ENCODE measurements at places on chromosomes 4 and X. TPM values are rescaled to one million over a fixed set of nuclear protein-coding genes. Genes with fewer than 3 reads are reported as not detected.

GRCh38 chrX:17597836-17598439, 139.4 kb upstream of the SCML1 start:
- H3K4me1 ChIP-seq = peaks cover 44% of the 10 kb centered on the region
- H3K27ac ChIP-seq = no peak overlapping the region
- no peak overlapping the region for H3K4me3 ChIP-seq
- DNase-seq = peak; percentile 79

GRCh38 chrX:80808881-80809411, 731 bp downstream of the BRWD3 start:
- H3K4me3 ChIP-seq = peak overlapping the region; percentile 65
- DNase-seq = peak; percentile 24
- H3K36me3 ChIP-seq = no peaks in the 10 kb centered on the region
- H3K27ac ChIP-seq = peak overlapping the region; percentile 92
- no peaks in the 10 kb centered on the region for H3K4me1 ChIP-seq

DNA sequence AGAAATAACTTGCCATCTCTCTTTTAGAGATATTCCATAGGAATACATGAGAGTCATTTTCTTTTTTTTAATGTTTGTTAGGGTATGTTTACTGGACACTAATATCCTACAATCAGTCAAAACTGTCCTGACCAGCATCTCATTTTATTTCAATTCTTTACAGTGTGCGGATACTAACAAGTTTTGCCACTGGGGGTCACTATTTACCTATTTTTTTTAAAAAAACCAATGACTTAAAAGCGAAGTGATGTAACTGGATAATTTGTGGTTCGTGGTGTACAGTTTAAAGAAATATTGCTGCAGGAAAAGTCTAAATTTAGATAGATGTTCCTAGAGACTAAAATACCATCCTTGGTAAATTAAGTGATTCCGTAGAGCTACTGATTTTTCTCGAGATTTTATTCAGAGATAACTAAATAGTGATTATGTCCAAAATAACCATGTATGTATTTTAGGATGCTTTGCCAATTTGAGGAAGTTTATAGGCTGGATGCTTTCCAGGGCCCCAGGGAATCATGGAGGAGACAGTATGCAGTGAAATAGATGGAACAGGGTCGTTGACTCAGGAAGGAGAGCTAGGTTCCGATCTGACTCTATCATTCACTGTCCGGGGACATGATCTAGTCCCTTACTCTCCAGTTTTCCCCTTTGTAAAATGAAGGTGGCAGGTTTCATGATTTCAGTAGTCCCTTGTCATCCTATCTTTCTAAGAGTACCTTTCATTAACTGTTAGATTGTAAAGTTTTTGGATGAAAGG, 34.0 kb upstream of the GNPDA2 start:
- H3K27ac ChIP-seq = no peak overlapping the region
- H3K27me3 ChIP-seq = no peaks in the 10 kb centered on the region
- H3K4me1 ChIP-seq = no peaks in the 10 kb centered on the region
- no peaks in the 10 kb centered on the region for H3K36me3 ChIP-seq
- DNase-seq = peak; percentile 7
- no peak overlapping the region for H3K4me3 ChIP-seq

- no peaks in the 10 kb centered on the region for H3K27me3 ChIP-seq
- no peak overlapping the region for H3K27ac ChIP-seq
- no peaks in the 10 kb centered on the region for H3K36me3 ChIP-seq
- H3K4me3 ChIP-seq = no peak overlapping the region
- H3K4me1 ChIP-seq = no peaks in the 10 kb centered on the region
Observed at GRCh38 chr4:85180533-85180932, 214.0 kb upstream of the WDFY3 start.

GRCh38 chr4:152860046-152860445, 76.1 kb upstream of the FHDC1 start:
- no peaks in the 10 kb centered on the region for H3K36me3 ChIP-seq
- H3K27ac ChIP-seq = no peak overlapping the region
- no peaks in the 10 kb centered on the region for H3K27me3 ChIP-seq
- no peaks in the 10 kb centered on the region for H3K4me1 ChIP-seq

GRCh38 chrX:153804100-153804595, 9.7 kb downstream of the SSR4 start:
- DNase-seq = no peak
- H3K36me3 ChIP-seq = no peaks in the 10 kb centered on the region
- H3K27me3 ChIP-seq = no peaks in the 10 kb centered on the region
- peaks cover 5% of the 10 kb centered on the region for H3K4me1 ChIP-seq
- H3K4me3 ChIP-seq = no peak overlapping the region
- H3K27ac ChIP-seq = no peak overlapping the region

GRCh38 chr4:86596807-86597206, 2.7 kb downstream of the PTPN13 start:
- no peak for DNase-seq
- no peaks in the 10 kb centered on the region for H3K27me3 ChIP-seq
- no peaks in the 10 kb centered on the region for H3K36me3 ChIP-seq
- no peaks in the 10 kb centered on the region for H3K4me1 ChIP-seq
- H3K4me3 ChIP-seq = no peak overlapping the region

DNA sequence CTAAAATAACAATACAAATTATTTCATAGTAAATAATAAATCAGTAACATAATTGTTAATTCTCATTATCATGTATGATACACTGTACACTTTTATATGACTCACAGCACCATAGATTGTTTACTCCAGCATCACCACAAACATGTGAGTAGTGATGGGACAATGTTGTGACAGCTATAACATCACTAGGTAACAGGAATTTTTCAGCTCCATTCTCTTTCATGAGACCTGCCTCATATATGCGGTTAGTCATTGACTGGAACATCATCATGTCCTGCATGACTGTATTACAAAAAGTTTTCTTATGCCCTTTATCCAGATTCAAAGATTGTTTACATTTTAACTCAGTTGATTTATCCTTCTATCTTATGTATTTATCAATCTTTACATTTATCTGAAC, 1530.0 kb downstream of the PCDH18 start:
- no peaks in the 10 kb centered on the region for H3K36me3 ChIP-seq
- H3K27me3 ChIP-seq = no peaks in the 10 kb centered on the region
- H3K27ac ChIP-seq = no peak overlapping the region
- H3K4me3 ChIP-seq = no peak overlapping the region
- no peak for DNase-seq
- H3K4me1 ChIP-seq = no peaks in the 10 kb centered on the region

GRCh38 chr4:98544818-98545414, 113.5 kb downstream of the TSPAN5 start:
- H3K4me1 ChIP-seq = no peaks in the 10 kb centered on the region
- no peaks in the 10 kb centered on the region for H3K36me3 ChIP-seq
- DNase-seq = no peak

DNA sequence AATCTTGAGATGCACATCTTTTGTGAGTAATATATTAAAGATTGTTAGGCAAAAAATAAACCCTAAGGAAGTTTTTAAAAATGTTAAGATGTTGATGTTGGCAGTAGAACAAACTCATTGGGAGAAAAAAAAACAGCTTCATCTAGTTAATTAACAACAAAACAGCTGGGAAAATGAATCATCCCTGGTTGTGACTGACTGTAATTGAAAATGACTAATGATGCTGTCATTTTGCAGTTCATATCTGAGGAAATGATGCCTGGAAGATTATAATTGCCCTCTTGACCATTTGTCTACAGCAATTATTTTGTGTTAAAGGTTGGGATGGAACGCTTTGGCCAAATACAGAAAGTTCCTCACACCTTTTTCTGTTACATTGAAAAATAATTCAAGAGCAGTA, 760.4 kb upstream of the FTHL17 start:
- no peak overlapping the region for H3K27ac ChIP-seq
- no peaks in the 10 kb centered on the region for H3K36me3 ChIP-seq
- no peaks in the 10 kb centered on the region for H3K4me1 ChIP-seq
- no peak for DNase-seq

GRCh38 chr4:4559596-4559995, 17.7 kb upstream of the STX18 start:
- H3K27me3 ChIP-seq = no peaks in the 10 kb centered on the region
- H3K4me1 ChIP-seq = no peaks in the 10 kb centered on the region
- H3K27ac ChIP-seq = no peak overlapping the region
- H3K36me3 ChIP-seq = no peaks in the 10 kb centered on the region
- no peak for DNase-seq

DNA sequence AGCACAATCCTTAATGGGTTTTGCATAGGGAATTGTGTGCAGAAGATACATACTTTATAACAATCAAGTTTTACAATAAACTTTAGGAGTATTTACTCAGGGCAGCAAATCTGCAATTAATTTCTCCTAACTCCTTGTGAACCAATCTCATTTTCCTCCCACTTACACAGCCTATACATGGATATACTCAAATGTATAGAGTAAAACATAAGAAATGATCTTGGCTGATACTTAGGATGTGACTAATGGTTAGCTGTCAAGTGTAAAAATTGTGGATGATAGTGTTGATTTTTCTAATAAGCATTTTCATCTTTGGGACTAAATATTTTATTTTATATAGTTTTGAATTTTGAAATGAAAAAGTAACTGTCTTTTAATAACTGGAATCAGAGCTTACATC, 759.6 kb downstream of the GRID2 start:
- no peak for DNase-seq
- H3K36me3 ChIP-seq = no peaks in the 10 kb centered on the region
- no peaks in the 10 kb centered on the region for H3K27me3 ChIP-seq
- no peak overlapping the region for H3K4me3 ChIP-seq

DNA sequence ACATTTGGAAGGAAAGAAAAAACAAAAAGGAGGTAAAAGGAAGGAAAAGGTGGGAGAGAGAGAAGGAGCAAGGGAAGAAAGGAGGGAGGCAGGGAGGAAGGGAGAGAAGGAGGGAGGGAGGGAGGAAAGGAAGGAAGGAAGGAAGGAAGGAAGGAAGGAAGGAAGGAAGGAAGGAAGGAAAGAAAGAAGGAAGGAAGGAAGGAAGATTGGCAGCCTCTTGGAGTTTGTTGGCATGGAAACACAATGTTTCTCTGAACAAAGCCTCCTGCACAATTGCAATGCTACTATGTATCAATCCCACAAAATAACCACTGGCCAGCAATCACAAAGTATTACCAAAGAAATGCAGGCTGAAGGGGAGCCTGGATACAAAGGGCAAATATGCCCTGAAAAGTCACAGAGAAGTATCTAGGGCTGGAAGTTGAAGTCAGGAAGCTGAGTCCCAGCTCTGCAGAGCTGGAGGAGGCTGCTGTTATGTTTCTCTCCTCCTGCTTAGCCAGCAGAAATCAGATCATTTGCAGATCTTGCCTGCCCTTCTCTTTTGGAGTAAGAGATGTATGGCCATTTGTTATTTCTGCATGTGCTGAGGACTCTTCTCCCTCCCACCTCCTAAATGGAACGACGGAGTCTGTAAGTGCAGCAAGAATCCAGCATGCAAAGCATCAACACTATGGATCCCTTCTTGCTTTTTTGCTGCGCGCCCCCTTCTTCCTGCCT, 195.9 kb upstream of the LDB2 start:
- no peak for DNase-seq
- H3K27ac ChIP-seq = no peak overlapping the region
- H3K4me1 ChIP-seq = no peaks in the 10 kb centered on the region
- no peaks in the 10 kb centered on the region for H3K36me3 ChIP-seq
- no peaks in the 10 kb centered on the region for H3K27me3 ChIP-seq
- no peak overlapping the region for H3K4me3 ChIP-seq

Gene GPR119
- total RNA-seq = 15.2 TPM

Gene DAPP1
- 1.3 TPM for total RNA-seq

Gene FGFBP1
- total RNA-seq = not detected

All from body of pancreas (tissue), 4 donors.